ENCODE measurements at places on chromosomes 12 and 14. TPM values are rescaled to one million over a fixed set of nuclear protein-coding genes. Genes with fewer than 3 reads are reported as not detected.

AMHR2 gene
- total RNA-seq: not detected

TAS2R20 gene
- 5.5 TPM for total RNA-seq

MORN3 gene
- 0.32 TPM for total RNA-seq

SIX1 gene
- total RNA-seq: under 0.01 TPM

TAS2R13 gene
- total RNA-seq: 3.9 TPM

ADCY4 gene
- 18.1 TPM for total RNA-seq

BRMS1L gene
- total RNA-seq: 4.2 TPM

TOMM20L gene
- total RNA-seq: not detected

ZNF385A gene
- 2.2 TPM for total RNA-seq

SRRM4 gene
- not detected for total RNA-seq

LHX5 gene
- total RNA-seq: not detected

LRTM2 gene
- not detected for total RNA-seq

All from fibroblast of villous mesenchyme (primary cell).